ENCODE measurements at places on chromosomes 12 and 14. TPM values are rescaled to one million over a fixed set of nuclear protein-coding genes. Genes with fewer than 3 reads are reported as not detected.

Gene BBOF1
- 2.7 TPM for total RNA-seq

GRCh38 chr14:74638066-74638465, 26.0 kb upstream of the LTBP2 start:
- H3K27me3 ChIP-seq = no peaks in the 10 kb centered on the region
- H3K4me3 ChIP-seq = no peak overlapping the region
- peaks cover 7% of the 10 kb centered on the region for H3K4me1 ChIP-seq
- no peaks in the 10 kb centered on the region for H3K36me3 ChIP-seq
- no peak for DNase-seq
- H3K27ac ChIP-seq = no peak overlapping the region

DNA sequence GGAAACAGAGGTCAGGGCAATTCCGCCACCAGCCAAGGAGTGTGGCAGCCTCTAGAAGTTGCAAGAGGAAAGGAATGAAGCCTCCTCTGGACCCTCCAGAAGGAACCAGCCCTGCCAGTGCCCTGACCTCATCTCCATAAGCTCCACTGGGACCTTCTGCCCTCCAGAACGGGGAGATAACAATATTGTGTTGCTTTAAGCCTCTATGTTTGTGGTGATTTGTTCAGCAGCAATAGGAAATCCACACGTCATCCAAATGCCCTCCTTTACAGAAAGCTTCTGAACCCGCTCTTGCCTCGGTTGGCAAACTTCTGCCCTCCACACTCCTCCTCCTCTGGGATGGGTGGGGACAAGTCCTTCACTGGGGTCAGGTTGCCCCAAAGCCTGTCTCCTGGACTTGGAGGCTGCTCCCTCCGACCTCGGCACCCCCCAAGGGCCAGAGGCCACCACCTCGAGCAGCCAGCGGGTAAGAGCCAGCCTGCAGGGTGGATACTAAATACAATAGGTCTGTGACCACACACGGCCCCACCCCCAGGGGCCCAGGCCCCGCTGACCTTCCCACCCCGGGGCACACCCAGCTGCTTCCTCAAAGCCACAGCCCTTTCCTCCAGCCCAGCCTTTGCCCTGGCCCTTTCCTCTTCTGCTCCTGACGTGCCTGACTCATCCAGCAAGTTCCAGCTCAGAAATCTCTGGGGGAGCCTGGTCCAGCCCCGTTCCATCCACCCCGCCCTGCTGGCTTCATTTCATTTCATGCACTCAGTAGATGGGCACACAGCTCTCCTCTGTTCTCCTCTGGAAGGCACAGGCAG, 58.7 kb upstream of the NCOR2 start:
- H3K27me3 ChIP-seq = no peaks in the 10 kb centered on the region
- H3K4me1 ChIP-seq = peaks cover 17% of the 10 kb centered on the region
- H3K27ac ChIP-seq = peak overlapping the region; percentile 85
- no peaks in the 10 kb centered on the region for H3K36me3 ChIP-seq
- H3K4me3 ChIP-seq = peak overlapping the region; percentile 74

GRCh38 chr12:31405021-31405420, 79.1 kb upstream of the SINHCAF start:
- H3K4me1 ChIP-seq = peaks cover 5% of the 10 kb centered on the region
- no peaks in the 10 kb centered on the region for H3K27me3 ChIP-seq
- no peak overlapping the region for H3K4me3 ChIP-seq

GRCh38 chr14:103846543-103847450, 578 bp downstream of the PPP1R13B start:
- peaks cover 14% of the 10 kb centered on the region for H3K4me1 ChIP-seq
- H3K4me3 ChIP-seq = peak overlapping the region; percentile 92
- H3K27ac ChIP-seq = no peak overlapping the region
- H3K36me3 ChIP-seq = no peaks in the 10 kb centered on the region
- no peak for DNase-seq

DNA sequence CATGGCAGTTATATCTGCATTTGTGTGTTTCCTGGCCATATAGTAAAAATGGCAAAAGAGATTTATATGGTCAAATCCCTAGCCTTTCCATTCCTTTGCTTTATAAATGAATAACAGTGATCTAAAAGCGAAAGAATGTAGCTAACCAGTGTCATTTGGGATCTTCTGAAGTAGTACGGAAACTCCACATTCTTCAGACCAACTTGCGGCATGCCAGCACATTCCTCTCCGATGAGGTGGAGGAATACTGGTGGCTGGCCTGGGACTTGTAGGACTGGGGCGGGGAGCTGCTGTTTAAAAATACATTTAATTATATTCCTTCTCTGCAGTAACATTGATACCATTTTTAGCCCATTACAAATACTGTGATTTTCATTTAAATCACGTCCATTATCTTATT, 85.3 kb downstream of the SAMD4A start:
- H3K36me3 ChIP-seq = no peaks in the 10 kb centered on the region
- DNase-seq = no peak
- H3K4me1 ChIP-seq = peaks cover 39% of the 10 kb centered on the region

DNA sequence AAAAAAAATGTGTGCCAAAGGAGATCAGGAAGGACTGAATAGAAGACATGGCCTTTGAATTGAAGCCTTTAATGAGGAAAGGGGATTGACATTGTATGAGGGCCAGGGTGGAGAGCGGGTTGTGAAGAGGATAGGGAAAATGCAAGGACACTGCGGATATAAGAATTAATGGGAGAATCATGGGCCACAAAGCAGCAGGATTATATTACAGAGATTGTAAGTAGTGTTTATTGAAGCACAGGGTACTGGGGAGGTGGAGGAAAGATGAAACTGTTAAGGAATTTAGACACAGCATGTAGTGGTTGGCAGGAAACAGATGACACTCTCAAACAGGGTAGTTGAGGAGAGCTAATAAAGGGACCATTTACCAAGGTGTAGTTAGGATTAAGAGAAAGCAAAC, 16.4 kb upstream of the POC1B start:
- no peak overlapping the region for H3K27ac ChIP-seq
- no peaks in the 10 kb centered on the region for H3K27me3 ChIP-seq
- no peaks in the 10 kb centered on the region for H3K36me3 ChIP-seq
- no peak overlapping the region for H3K4me3 ChIP-seq
